ENCODE measurements at places on chromosomes 7 and 10. TPM values are rescaled to one million over a fixed set of nuclear protein-coding genes. Genes with fewer than 3 reads are reported as not detected.

DNA sequence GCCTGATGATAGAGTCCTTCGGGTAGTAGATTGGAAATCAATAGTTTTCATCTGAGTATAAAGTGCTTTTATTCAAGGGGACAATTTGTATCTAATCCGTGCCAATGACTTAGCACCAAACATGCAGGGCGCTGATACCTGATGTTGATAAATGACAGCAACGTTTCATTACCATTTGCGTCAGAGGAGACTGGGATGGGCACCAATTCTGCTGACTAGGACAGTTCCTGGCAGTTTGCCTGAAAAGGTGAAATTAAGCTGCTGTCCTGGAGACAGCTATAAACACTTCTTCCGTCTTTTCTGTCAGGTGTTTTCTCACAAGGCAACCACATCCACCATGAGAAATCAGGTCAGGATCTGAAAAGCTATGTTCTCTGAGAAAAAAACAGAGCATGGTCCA lies 1136.4 kb downstream of the TYW1 start:
- DNase-seq: no peak

Gene ADAM8
- polyA plus RNA-seq: 0.77 TPM

- DNase-seq: no peak
These were observed 797 bp upstream of the STMP1 start for GRCh38 chr7:135661311-135662122.

Gene LIPJ
- polyA plus RNA-seq: not detected

DNA sequence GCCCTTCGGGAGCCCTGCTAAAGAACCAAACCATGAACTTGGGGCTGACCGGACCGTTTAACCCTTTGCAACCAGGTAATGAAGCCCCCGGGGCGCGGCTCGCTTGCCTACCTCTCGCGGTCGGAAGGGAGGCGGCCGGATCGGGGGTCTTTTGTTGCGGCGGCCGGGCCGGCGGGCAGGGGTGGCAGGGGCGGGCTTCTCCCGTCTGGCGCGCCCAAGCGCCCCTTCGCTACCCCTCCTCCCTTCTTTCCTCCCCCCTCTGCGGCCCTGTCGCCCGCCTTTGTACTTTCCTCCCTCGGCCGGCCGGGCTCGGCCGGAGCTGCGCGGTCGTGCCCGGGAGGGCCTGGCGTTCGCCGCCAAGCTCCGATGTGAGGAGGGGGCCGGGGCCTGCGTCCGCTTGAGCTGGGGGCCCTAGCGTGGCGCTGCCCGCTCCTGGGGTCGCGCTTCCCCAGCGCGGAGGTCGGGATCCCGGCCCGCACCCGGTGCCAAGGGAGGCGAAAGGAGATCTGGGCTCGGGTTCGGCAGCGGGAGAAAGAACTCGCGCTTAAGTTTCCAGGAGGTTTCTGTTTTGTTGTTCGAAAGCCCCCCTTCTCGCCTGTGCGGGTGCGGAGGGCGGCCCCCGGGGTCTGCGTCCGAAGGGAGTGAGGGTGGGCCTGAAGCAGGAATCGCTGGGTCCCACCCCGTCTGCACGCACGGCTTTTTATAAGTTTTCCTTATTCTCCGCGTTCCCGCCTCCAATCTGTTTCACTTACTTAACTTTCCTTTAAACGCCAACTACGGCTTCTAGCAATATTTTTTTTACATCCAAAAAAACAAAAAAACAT lies 436.8 kb upstream of the GALNT17 start:
- DNase-seq: no peak

Gene ANXA8L1
- polyA plus RNA-seq: 0.54 TPM

Gene FAM25A
- polyA plus RNA-seq: not detected

GRCh38 chr7:70710011-70710480 lies 421.9 kb upstream of the GALNT17 start:
- DNase-seq: no peak

Gene CFAP69
- polyA plus RNA-seq: 2.3 TPM

DNA sequence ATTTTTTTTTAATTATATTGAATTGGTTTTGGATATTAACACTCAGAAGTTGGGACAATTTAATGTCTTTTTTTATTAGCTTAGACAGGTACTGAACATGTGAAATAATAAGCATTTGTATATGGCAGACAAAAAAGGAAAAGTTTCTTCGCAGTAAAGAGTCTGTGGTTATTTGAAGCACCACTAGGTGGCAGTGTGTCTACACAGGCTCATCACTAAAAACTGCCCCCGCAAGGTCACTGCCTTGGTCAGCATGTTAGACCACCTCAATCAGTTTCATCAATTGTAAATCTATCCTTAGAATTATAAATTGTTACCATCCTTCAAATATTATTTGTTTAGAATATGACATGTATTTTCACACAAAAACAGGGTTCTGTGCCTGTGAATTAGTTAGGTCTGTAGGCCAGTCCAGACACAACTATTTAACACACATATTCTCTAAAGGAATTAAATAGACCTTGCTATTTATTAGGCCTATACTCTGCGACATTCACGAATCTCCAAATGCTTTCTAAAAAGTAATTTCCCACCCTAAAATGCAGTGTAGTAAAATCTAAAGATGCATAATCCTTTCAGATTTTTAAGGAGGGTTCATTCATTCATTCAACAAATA lies 17.0 kb downstream of the PNLIPRP3 start:
- DNase-seq: no peak

- DNase-seq: no peak
These were observed 7.5 kb downstream of the HOXA1 start for GRCh38 chr7:27088002-27088922.

DNA sequence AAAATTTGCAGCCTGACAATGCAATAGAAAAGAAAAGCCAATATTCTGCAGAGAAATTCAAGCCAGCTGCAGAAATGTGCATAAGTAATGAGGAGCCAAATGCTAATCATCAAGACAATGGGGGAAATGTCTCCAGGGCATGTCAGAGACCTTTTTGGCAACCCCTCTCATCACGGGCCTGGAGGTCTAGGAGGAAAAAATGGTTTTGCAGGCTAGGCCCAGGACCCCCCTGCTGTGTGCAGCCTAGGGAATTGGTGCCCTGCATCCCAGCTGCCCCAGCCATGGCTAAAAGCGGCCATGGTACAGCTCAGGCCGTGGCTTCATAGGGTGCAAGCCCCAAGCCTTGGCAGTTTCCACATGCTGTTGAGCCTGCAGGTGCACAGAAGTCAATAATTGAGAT lies 72.5 kb upstream of the NME8 start:
- DNase-seq: no peak

- no peak for DNase-seq
These were observed 196.9 kb downstream of the CCSER2 start for GRCh38 chr10:84525120-84525806.

- DNase-seq: no peak
These were observed 2.7 kb downstream of the MAFK start for GRCh38 chr7:1533255-1533546.

GRCh38 chr7:151316896-151317295 lies 24.7 kb upstream of the NUB1 start:
- DNase-seq: no peak

GRCh38 chr10:101851411-101852116 lies 8.0 kb upstream of the KCNIP2 start:
- no peak for DNase-seq

Gene HIF1AN
- polyA plus RNA-seq: 19.5 TPM

Gene VPS37D
- polyA plus RNA-seq: 3.3 TPM

Data from BJ (cell line).